ENCODE measurements at places on chromosomes 7 and 10. TPM values are rescaled to one million over a fixed set of nuclear protein-coding genes. Genes with fewer than 3 reads are reported as not detected.

- DNase-seq = no peak
Measured at GRCh38 chr10:13716081-13717071, 129.6 kb downstream of the PRPF18 start.

- no peak for DNase-seq
Measured at GRCh38 chr10:94213001-94213530, 149.7 kb downstream of the NOC3L start.

GRCh38 chr7:73723813-73724212, 4.3 kb upstream of the STX1A start:
- DNase-seq = no peak

GRCh38 chr7:112596981-112597380, 116.2 kb downstream of the LSMEM1 start:
- no peak for DNase-seq

VWA2 gene
- total RNA-seq = 5.1 TPM

HOXA4 gene
- total RNA-seq = 9.4 TPM

All from ureter (tissue), 1 donor.